ENCODE measurements at places on chromosomes 13 and 19.

GRCh38 chr19:43441716-43442115 lies 23.7 kb downstream of the LYPD3 start:
- DNase-seq, result no peak

DNA sequence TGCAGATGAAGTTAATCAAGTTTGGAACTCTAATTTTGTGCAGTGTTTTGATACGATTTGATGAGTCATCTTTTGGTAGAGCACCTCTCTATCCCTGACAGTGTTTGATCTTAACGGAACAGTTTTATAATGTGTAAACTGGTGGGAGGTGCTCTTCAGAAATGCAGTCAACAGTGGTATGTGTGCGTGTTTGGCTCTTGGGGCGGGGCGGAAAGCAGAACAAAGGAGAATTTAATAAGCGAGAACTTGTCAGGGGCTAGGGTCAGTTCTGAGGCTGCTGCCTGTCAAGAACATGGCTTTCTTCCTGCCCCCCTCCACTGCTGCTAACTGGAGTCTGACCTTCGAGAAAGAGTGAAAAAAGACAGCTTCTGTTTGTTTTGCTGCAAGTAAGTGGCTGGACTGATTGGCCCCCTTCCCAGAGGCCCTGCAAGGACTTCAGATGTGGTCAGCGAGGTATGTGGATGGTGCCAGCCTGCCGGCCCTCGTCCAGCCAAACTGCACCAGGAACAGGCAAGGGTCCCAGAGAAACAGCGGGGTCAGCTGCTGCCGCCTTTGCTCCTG lies 40.8 kb downstream of the BBC3 start:
- DNase-seq, result peak; percentile 53

DNA sequence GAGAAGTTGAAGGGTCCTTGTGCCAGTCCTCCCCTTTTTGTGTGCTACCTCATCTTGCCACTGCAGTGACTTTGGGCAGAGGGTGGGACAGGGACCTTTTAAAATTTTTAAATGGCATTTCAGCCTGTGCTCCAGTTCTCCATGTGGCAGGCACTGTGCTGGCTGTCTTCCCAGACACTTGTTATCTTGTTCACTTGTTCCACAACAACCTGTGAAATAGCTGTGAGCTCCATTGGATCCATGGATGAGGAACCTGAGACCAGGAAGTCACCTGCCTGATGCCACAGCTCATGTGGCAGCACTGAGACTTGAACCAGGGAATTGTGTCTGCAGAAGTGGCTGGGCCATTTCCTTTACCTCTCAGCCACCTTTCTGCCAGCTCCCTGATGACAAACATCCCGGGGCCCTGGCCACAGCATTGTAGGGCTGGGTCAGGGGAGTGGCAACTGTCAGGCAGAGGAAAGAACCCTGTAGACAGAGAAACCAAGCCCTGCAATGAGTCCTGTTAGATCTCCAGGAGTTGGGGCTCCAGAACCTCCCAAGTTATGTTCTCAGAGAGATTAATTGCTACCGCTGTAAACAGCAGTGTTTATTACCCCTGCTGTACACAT lies 6.4 kb downstream of the EGLN2 start:
- no peak for DNase-seq

DNA sequence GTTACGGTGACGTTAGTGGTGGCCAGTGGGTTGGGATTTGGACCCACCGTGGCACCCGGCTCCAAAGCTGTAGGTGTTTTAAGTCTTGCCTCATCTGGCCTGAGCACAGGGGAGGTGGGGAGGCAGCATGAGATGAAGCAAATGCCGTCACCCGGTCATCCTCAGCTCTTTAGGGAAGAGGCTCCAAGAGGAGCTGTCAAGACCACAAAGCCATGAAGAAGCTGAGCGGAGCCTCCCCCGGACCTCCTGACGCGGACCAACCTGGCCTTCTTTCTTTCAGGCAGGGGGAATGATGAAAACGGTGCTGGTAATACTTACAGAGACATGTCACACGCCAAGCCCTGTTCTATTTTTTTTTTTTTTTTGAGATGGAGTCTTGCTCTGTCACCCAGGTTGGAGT lies 7.4 kb downstream of the ACTMAP start:
- DNase-seq, result no peak

DNA sequence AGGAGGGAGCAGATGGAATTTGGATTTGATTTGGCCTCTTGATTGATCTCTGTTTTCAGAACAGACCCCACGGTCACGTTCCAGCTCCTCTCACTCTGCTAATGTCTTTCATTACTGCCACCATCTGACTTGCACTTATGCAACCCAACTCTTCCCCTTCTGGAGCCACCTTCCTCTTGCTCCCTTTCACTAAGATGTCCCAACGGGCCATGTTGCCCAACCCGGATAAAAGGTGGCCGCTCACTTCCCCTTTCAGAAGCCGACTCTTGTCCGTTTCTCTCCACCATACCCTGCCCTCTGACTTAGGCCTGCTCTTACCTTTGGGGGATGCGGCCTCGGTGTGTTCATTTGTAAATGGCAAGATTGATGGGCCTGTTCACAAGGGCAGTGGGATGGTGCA lies 27.4 kb upstream of the CYP4F8 start:
- DNase-seq, result no peak

GRCh38 chr13:33679658-33680012 lies 138.3 kb upstream of the RFC3 start:
- DNase-seq, result no peak

- DNase-seq, result no peak
Observed at GRCh38 chr19:32914879-32915660, 45.5 kb upstream of the SLC7A9 start.

DNA sequence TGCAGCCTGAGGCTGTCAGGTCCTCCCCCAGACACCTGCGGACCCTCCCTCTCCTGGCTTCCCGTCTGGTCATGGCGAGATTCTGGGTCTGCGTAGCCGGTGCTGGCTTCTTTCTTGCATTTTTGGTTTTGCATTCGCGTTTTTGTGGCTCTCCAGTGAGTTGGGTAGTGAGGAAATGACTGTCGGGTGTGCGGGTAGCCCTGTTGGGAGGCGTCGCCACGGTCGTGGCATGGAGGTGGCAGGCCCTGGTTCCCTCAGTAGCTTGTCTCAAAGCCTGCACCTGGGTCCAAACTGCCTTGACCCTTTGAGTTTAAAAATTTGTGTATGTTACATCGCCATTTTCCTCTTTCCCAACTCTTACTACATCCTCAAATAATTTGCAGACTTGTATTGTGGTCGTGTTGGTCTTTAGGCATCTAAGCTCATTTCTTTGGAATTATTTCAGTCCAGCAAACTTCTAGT lies 344 bp downstream of the NHLRC3 start:
- DNase-seq, result peak; percentile 5

DNA sequence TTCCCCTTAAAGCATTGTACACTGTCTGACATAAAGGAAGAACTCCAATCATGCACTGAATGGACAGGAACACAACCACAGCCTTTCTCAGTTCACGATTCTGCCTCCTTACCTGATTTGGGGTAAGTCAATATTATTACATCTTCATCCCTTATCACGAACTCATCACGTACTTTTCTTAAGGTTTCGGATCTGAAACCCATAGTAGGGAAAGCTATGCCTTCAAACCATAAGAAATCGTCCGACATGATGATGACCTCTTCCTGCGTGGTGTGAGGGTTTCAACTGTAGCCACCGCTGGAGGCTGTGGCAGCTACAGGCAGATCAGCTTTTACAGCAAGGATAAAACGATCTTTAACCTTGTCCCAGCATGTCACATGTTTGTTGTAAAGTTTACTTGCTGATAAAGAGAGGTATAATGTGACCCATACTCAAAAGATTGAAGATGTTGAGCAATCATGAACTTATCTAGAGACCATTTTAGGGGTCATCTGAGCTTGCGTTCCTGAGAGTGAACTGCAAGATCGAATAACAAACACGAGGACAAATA lies at the start of gene SULT2A1:
TSS of gene SULT2A1 (minus strand) at position 306 of the 550 bp plus-strand sequence. CDS start at position 248, 58 bp downstream.
- no peak for DNase-seq

- DNase-seq, result no peak
Observed at GRCh38 chr13:33033986-33034385, 17.8 kb downstream of the KL start.

GRCh38 chr13:106450991-106451390 lies 84.5 kb downstream of the EFNB2 start:
- no peak for DNase-seq

- no peak for DNase-seq
Observed at GRCh38 chr13:108527844-108528243, 101.6 kb upstream of the MYO16 start.

DNA sequence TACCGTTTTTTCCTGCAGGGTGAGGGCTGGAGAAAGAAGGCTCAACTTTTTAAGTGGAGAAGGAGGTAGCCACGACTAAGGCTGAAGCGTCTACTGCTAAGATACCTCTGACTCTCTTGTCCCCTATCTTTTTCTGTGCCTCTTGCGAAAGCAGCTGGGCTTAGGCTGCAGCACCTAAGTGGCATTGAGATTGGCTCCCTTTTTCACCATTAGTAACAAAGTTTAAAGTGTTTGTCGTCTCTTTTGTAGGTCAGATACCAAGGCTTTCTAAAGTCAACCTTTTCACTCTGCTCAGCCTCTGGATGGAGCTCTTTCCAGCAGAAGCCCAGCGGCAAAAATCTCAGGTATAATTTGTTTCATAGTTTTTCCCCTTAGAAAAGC lies 887 bp downstream of the CDADC1 start:
- no peak for DNase-seq

- DNase-seq, result peak; percentile 13
Observed at GRCh38 chr19:52307275-52307674, 10.3 kb downstream of the ZNF480 start.

GRCh38 chr13:50713523-50714248 lies 129.8 kb downstream of the DLEU7 start:
- peak; percentile 92 for DNase-seq

DNA sequence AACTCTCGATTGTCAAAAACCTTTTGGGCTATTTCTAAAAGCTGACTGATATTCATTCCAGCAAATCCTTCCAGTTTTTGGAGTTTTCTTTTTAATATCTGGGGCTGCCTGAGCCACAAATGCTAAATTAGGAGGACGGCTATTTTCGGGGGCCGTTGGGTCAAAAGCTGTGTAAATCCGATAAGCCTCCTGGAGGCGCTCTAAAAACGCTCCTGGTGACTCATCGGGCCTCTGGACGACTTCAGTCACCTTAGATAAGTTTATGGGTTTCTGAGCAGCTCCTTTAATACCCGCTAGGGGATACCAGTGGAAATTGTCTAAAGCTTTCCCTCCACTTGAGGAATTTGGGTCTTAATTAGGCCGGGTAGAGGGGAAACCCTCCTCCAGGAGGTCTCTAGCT lies 66.4 kb downstream of the ZNF730 start:
- DNase-seq, result no peak

DNA sequence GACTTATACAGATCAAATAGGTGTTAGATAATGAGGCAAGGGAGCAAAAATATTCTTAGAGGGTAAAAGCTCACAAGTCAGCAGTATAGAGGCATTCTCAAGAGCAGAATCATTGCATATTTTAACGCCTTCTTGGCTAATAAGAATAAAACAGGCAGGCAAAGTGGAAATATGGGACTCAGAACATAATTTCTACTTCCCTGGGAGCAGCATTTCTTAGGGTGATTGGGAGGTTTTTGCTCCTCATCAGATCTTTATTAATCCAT lies 39.6 kb downstream of the LHFPL6 start:
- DNase-seq, result peak; percentile 33

- no peak for DNase-seq
Observed at GRCh38 chr19:369256-369655, 24.7 kb upstream of the MIER2 start.

GRCh38 chr13:81320516-81320915 lies 979.6 kb upstream of the SPRY2 start:
- DNase-seq, result no peak

DNA sequence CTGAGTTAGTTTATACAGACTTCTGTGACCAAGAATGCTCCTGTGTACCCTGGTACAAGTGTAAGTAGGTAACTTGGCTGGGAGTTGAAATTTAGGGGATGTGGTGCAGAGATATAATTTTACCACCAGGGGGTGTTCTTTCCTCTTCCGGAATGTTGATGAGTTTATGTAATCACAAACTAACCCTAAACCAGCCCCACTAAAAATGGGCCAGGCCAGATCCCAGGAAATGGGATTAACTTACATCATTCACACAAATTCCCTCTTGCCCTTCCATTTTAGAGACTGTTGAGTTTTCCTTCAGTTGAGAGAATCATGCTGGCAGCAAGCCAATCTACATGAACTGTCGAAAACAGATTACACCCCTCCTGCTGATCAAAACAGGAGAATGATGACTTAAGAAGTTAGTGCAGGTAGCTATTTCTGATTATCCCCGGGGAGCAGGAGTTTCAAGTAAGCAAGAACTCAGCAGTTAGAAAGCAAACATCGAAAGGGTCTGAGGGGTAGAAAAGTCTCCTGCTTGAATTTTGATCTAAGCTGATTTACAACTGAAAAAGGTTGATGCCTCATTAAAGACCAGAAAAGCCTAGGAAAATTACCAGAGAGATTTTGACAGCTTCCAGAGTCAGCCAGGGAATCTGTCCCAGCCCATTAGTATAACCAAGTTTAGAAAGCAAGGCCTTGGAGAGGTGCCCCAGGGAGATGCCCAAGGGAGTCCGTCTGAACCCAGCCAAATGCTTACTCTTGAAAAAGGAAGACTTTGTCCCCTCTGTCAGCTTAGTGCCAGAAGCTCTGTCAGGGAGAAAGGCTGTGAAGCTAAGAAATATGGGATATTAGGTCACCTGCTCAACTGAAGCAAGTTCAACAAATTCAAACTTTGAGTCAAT lies 32.3 kb upstream of the MED4 start:
- DNase-seq, result peak; percentile 66

DNA sequence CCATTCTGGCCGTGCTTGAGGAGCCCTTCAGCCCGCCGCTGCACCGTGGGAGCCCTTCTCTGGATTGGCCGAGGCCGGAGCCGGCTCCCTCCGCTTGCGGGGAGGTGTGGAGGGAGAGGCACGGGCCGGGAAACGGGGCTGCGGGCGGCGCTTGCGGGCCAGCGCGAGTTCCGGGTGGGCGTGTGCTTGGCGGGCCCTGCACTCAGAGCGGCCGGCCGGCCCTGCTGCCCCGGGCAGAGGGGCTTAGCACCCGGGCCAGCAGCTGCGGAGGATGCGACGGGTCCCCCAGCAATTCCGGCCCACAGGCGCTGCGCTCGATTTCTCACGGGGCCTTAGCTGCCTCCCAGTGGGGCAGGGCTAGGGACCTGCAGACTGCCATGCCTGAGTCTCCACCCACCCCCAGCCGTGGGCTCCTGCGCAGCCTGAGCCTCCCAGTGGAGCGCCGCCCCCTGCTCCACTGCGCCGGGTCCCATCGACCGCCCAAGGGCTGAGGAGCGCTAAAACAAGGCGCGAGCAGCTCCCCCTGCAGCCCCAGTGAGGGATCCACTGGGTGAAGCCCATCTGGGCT lies 76.5 kb downstream of the PCDH20 start:
- DNase-seq, result no peak

GRCh38 chr19:3450796-3451411 lies 29.4 kb downstream of the SMIM24 start:
- peak; percentile 100 for DNase-seq

- DNase-seq, result no peak
Observed at GRCh38 chr19:41521931-41522555, 53.9 kb upstream of the CEACAM21 start.

- no peak for DNase-seq
Observed at GRCh38 chr13:95317039-95317989, 16.1 kb upstream of the ABCC4 start.

DNA sequence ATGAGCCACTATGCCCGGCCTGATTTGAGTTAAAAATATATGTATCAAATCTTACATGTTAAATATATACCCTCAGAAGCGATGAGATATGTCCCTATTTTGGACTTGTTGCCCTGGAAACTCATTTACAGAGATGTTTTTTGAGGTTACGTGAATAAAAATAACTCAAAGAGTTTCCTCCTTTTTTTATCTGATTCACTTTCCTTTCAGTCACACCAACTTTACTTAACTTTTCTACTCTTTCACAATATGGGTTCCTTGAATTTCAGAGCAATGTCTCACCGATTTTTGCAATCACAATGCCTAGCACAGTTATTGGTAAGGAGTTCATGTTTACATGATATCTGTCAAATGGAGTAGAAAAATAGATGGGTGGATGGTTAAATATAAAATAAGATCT lies 2.3 kb downstream of the OR7C2 start:
- DNase-seq, result no peak

Measured in fibroblast of skin of abdomen (primary cell).